ENCODE measurements at places on chromosomes 2 and 18.

GRCh38 chr2:74618410-74619083 is 29.6 kb downstream of the M1AP start:
- no peak for DNase-seq

GRCh38 chr2:199979832-199980628 is 24.6 kb downstream of the MAIP1 start:
- peak; percentile 45 for DNase-seq

DNA sequence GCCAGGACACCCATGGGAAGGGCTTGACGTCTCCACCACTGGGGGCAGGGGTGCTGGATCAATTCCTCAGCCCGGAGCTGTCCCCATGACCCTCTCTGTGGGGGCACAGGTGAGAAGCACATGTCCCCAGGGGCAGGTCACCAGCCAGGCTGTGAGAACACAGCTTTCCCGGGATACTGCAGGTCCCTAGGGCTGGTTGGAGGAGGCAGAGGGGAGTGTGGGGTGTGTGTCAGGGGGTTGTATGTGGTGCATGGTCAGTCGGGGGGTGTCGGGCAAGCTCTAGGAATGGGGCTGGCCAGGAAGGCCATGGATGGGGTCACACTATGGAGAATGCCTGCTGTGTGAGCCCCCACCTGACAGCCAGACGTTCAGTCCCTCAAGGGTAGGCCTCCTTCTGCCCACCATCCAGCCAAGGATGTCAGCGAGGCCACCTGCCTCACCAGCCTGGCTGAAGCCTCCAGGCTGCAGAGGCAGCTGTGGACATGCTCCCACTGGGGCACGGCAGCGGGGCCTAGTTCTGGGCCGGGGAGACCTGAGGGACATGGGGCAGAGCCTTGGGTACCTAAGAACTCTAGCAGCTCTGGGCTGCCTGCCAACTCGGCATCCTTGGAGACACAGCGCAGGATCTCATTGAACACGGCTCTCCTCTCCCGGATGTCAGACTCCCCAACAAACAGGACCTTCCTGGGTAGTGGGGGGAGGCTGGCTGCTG is 10.3 kb downstream of the HS1BP3 start:
- no peak for DNase-seq

GRCh38 chr2:150459281-150459680 is 28.2 kb downstream of the RND3 start:
- no peak for DNase-seq

DNA sequence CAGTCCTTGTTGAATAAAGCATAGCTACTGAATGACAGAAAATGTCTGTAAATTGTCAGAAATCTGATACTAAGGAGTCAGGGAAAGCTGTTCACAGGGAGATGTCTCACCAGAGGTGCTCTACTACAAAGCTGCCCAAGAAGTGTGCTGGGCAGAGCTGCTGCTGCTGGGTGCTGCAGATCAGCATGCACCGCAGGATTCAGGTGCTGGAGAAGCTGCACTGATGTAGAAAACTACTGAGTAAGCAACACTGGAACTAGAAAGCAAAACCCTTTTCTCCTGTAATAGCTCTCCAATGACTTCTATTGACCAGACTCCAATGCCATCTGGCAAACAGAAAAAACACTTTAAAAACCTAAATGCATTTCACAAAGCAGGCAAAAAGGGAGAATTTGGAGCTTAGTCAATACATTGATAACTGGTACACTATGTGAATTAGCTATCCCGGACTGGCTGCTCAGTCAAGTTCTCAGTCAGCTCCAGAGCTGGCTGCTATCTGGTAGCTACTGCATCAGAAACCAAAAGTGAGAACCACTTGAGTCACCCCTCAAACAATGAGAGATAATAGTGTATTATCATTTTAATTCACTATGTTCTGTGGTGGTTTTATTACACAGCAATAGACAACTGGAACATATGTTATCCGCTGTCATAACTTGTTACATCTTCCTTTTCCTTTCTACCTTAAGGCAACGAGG is 493.1 kb downstream of the CPS1 start:
- DNase-seq = no peak

- DNase-seq = no peak
Observed at GRCh38 chr18:48915626-48916425, 34.9 kb downstream of the SMAD7 start.

- no peak for DNase-seq
Observed at GRCh38 chr2:200356321-200356720, 49.8 kb downstream of the SPATS2L start.

GRCh38 chr18:47120428-47120827 is 29.9 kb downstream of the HDHD2 start:
- DNase-seq = no peak

- DNase-seq = no peak
Observed at GRCh38 chr2:53945538-53945937, 25.3 kb downstream of the PSME4 start.

DNA sequence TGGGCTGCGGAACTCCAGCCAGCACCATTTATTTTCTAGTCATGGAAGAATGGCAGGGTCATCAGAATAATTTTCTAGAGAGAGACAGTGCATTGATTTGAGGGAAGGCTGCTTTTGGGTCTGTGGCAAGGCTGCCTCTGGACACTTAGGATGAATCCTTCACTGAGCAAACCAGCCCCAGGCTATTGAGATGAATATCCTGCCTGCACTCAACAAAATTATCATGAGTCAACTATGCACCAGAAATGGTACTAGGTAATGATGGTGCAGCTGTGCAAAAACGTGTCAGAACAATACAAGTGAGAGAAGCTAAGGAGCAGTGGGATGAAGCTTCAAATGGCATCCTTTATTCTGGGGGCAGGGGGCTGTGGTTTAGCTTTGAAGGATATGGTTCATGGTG is 115.8 kb downstream of the SPHKAP start:
- DNase-seq = no peak

- DNase-seq = no peak
Observed at GRCh38 chr2:239706367-239706766, 305.5 kb upstream of the HDAC4 start.

DNA sequence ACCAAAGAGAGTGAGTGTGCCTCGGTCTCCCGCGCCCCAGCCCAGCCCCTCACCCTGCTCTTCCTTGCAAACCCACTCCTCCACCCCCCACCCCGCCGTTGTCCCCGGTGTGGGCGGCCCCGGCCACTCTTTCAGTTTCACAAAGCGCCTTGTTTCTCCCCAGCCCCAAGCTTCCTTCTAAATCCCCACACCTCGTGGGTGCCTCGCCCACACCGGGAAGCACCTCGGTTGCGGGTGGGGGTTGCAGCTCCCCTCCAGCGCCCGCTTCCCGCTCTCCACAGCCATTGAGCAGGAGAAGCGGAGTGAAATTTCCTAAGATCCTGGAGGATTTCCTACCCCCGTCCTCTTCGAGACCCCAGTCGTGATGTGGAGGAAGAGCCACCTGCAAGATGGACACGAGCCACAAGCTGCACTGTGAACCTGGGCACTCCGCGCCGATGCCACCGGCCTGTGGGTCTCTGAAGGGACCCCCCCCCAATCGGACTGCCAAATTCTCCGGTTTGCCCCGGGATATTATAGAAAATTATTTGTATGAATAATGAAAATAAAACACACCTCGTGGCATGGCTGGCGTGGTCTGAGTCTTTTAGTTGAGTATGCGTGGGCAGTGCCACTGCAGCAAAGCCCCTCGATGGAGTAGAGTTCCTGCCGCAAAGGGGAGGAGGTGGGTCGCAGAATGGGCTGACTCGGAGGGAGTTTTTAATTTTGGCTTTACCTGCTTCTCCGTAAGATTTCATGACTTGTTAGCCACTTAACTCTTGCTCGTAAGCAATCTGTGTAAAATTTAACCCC is 848 bp downstream of the TMSB10 start:
- no peak for DNase-seq

- DNase-seq = no peak
Observed at GRCh38 chr2:55136138-55136541, 85.9 kb upstream of the RTN4 start.

DNA sequence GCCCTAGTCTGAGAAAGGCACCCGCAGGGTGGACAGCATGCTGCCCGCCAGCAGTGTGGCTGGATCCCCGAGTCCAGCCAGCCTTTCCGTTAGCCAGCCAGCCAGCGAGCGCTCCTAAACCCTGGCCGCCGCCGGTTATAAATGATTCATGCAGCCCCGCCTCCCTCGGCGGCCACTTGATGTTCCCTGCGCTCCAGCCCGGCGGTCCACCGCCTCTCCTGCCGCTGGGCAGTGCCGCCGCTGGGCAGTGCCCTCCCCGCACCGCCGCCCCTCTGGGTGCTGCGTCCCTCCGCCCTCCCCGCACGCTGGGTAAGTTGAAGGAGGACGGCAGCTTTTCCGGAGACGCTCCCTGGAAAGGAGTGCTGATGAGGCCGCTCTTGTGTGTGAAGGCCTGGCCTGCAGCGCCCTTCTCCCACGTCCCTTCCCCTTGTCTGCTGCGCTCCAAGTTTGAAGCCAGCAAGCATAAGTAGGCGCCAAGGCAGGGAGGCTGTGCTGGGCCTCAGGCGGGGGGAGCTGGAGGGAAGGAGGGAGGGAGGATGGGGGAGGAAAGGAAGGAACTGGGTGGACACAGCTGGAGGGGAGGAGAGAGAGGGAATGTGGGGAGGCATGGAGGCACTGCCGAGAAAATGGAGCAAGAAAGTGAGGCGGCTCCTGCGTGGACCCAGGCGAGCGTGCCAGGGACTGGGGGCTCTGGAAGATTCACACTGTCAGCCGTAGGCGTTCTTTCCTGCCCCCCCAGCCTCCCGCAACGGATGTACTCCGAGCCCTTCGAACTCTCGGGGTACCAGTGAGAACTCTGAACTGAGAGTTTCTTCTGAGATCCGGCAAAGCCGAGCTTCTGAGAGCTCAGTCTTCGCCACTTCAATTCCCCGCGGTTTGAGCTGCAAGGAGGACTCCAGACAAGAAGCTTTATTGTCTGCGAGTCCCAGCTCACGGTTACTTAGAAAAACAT is 131.9 kb downstream of the GLI2 start:
- DNase-seq = peak; percentile 85

GRCh38 chr2:8094526-8094925 is 587.3 kb upstream of the ID2 start:
- DNase-seq = no peak

DNA sequence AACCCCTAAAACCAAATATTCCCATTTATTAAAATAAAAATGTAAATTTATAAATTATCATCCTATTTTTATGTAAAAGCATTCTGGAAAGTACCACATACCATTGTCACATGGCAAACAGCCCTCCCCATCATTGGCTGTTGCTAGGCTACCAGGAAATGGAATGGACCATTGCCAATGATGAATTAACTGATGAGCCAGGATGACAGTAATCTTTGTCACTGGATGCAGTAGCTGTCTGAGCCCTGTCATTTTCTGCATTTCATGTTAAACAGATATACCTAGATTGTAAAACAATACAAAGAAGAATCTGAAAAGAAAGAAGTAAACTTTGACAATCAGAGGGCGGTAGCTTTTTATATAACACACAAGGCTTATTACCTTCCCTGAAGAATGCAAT is 641.4 kb downstream of the BCL11A start:
- DNase-seq = no peak

GRCh38 chr2:9847140-9847539 is 3.9 kb downstream of the TAF1B start:
- no peak for DNase-seq

GRCh38 chr2:3494984-3495666 is 24.2 kb downstream of the ADI1 start:
- no peak for DNase-seq

DNA sequence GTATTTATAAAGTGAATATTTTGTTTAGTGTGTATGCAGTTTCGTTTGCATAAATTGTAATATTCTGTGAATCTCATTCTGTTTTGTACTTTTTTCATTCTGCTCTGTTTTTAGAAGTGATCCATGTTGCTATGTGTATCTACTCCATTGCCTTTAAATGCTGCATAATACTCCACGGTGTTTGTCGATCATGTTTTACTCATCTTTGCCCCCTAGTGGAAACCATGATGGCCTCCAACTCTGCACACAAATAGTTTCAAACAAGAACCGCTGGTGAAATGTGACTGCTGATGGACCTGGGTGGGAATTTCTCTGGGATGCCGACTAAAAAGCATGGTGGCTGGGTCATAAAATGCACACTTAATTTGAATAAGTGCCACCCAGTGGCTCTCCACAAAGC is 32.0 kb upstream of the SKOR2 start:
- no peak for DNase-seq

DNA sequence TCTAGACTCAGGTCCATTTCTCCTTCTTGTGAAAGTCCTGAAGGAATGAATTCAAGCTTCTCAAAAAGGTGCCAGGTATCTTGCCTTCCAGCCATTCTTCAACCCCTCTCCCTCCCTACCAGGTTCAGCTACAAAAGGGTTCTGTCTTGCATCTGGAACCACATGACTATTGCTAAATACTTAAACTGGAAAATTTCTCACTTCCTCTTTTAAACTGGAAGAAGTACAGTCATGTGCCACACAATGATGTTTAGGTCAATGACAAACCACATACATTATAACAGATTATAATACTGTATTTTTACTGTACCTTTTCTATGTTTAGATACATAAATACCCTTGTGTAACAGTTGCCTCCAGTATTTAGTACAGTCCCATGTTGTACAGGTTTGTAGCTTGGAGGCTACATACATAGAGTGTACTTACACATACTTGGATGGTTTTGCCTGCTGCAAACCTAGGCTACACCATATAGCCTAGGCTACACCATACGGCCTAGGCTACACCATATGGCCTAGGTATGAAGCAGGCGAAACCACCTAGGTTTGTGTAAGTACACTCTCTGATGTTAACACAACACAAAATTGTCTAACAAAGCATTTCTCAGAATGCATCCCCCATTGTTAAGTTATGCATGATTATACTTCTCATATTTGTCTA is 142.0 kb upstream of the DNMT3A start:
- no peak for DNase-seq

- no peak for DNase-seq
Observed at GRCh38 chr2:75560022-75560767, 544 bp downstream of the EVA1A start.

GRCh38 chr2:215138479-215138878 is at the start of gene ABCA12:
Gene ABCA12 (minus strand): TSS chr2:215138626. CDS start chr2:215138208, 418 bp downstream.
- DNase-seq = no peak

DNA sequence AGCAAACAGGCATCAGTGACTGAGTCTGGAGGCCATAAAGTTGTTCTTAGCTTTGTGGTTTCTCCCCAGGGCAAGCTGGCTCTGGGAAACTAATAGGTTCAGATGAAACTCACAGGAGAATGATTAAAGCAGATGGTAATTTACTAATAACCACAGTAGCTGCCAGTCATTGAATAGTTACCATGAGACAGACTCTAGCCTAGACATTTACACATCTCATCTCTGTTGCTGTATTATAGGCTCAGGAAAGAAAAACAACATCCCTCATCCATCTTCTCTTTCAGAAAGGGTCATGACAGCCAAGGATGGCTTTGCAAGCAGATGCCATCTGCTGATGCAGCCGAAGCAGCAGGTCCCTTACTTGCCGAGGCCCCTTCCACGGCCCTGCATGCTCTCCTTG is 314.0 kb upstream of the ID2 start:
- DNase-seq = no peak

GRCh38 chr18:34771958-34772357 is 61.9 kb downstream of the DTNA start:
- no peak for DNase-seq
